ENCODE measurements at places on chromosomes 4 and X.
A peak's percentile ranks its signal among the peaks of the same experiment; 100 is the strongest.

- peak; percentile 37 for DNase-seq
These were observed 80.5 kb downstream of the HNRNPD start for GRCh38 chr4:82293304-82293703.

- DNase-seq = no peak
These were observed 67.0 kb upstream of the GPC4 start for GRCh38 chrX:133482056-133482952.

- DNase-seq = no peak
These were observed 3.2 kb downstream of the HTRA3 start for GRCh38 chr4:8272472-8273428.

- no peak for DNase-seq
These were observed 5.7 kb upstream of the PPEF1 start for GRCh38 chrX:18701621-18702361.

DNA sequence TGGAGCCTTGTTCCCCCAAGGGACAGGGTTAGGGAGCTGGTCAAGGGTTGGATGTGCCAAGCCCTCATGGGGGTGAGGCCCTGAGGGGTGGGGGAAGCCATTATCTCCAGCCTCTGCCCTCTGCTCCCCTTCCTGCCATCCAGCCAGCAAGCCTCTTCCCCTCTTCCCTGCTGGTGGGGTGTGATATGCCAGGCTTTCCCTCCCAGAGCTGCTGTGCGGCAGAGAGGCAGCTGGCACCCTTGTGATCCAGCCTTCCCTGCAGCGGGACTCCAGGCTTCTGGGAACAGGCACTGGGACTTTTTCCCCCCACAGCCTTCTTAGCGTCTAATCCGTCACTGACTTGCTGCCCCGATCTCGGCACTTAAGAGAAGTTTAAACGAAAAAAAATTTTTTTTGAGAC is 6.3 kb downstream of the SSR4 start:
- no peak for DNase-seq

GRCh38 chr4:112637552-112637866 is 566 bp downstream of the LARP7 start:
- DNase-seq = no peak

DNA sequence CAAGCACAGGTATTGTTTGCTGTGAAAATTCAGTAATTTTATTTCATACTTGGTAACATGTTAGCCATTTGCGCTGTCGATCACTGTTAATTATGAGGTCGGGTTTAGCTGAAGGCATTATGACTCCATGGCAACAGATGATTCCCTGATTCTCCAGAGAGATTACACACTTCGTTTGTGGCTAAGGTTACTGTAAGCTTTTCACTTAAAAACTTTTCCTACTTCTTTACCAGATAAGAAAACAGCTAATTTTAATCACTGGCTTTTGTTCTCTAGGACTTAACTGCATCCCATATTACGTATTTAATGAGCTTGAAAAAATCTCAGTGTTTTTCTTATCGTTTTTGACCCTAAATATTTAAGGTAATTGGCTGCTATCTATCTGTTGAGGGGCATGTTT is 2.1 kb downstream of the GSTCD start:
- no peak for DNase-seq

GRCh38 chr4:155629183-155629825 is 37.3 kb upstream of the GUCY1A1 start:
- no peak for DNase-seq

GRCh38 chr4:150395872-150396271 is 186.1 kb upstream of the MAB21L2 start:
- DNase-seq = no peak

- DNase-seq = no peak
These were observed 2.5 kb upstream of the MAGEB17 start for GRCh38 chrX:16164748-16165147.

DNA sequence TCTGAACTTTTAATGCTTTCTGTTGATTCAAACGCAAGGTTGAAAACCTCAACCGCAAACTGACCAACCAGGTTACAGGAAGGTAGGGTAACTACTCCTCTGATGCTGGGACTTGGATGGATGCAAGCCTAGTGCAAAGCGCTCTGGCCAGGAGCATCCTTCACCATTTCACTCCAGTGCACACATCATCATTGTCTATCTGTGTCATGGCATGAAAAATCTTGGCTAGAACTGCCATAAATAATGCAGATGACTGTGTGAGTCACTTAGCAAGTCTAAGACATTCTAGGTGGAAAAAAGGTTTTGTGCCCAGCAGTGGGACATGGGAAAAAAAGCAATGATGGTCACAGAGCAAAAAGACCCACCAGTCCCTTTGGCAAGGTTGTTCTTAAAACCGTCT is 10.9 kb downstream of the ADGRA3 start:
- DNase-seq = no peak

- DNase-seq = no peak
These were observed 167.6 kb upstream of the ARSJ start for GRCh38 chr4:114146947-114147618.

GRCh38 chrX:63785708-63786040 is 660 bp upstream of the ARHGEF9 start:
- DNase-seq = no peak
